Activated CD4-positive, alpha-beta T cell treated with anti-CD3 and anti-CD28 coated beads for 24 hours (primary cell): ENCODE measurements at places on chromosomes 11 and 22.

GRCh38 chr11:62540804-62541701 is 5.6 kb downstream of the AHNAK start:
- DNase-seq, result no peak

DNA sequence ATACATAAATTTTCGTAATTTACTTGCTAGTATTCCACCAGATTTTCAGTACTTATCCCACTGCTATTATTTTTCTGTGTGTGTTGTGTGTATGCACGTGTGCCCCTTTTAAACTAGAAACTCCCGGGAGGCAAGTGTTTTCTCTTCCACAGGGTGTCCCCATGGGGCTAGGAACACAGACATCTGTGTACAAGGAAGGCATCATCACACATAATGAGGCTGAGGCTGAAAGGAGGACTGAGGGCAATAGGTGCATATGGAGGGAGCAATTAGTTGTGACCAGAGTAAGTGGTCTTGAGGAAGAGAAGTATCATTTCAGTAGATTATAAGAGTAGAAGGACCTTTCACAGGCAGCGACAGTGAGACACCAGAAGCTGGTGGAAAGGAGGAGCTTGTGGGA is 2.1 kb upstream of the DPAGT1 start:
- no peak for DNase-seq

GRCh38 chr22:38345782-38346181 is 28.5 kb upstream of the CSNK1E start:
- DNase-seq, result no peak

GRCh38 chr11:70207531-70208131 is 4.5 kb downstream of the FADD start:
- DNase-seq, result no peak

- DNase-seq, result no peak
Observed at GRCh38 chr11:75028724-75029123, 40.0 kb downstream of the NEU3 start.

GRCh38 chr11:330307-330693 is 9.6 kb upstream of the IFITM3 start:
- DNase-seq, result no peak

DNA sequence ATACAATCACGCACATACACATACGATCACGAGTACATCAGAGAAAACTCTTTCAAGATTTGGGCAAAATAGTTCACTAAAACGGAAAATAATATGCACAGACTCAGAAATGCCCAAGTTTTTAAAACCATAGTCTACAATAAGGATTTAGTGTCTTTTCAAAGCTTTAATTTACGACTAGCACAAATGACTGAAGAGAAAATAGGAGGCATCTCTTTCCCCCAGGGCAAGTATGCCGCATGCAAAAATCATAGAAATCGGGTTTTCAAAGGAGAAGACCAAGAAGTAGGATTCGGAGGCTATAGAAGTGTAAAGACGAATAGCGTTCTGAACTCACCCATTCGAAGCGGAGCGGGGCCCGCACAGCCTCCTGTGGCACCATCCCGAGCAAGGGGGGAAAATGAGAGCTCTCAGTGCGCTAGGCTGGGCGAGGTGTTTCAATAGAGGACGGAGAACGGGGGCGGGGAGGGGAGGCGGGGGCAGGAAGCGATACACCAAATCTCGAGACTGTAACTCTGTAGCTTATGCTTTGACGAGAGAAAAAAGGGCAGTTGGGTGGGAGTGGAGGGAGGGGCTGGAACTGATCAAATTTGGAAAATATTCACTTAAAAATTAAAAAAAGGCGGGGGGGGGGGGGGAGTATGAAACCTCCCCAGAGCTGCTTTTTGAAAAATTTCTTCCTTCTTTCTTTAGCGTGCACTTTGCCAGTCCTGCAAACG is 15.8 kb downstream of the BLID start:
- DNase-seq, result no peak

- no peak for DNase-seq
Observed at GRCh38 chr11:9691865-9692264, 28.0 kb downstream of the SWAP70 start.

DNA sequence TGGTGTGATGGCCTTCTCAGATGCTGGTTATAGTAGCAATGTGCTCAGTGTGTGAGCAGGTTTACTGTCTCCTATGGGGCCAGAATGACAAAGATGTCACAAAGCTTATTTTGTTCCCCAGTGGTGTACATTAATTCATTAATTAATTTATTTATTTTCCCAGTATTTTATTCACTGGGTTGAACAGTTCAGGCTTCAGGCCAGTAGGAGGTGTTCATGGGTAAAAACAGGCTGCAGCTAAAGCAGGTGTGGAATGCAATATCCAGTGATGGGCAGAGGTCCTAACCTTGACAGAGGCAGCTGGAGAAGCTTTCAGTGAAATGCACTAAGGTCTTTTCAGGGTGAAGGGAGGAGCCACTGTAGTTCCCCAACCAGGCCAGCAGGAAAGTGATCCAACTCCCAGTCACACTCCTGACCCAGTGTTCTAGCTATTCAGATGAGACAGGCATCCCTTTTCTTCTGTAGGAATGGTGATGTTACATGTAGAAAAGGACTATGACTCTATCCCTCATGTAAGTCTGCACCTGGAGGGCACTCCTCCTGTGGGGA is 7.8 kb upstream of the FANCF start:
- DNase-seq, result no peak

GRCh38 chr11:5291207-5291838 is 10.4 kb downstream of the OR51B4 start:
- DNase-seq, result no peak

GRCh38 chr22:50115693-50116092 is 25.9 kb downstream of the MOV10L1 start:
- no peak for DNase-seq

DNA sequence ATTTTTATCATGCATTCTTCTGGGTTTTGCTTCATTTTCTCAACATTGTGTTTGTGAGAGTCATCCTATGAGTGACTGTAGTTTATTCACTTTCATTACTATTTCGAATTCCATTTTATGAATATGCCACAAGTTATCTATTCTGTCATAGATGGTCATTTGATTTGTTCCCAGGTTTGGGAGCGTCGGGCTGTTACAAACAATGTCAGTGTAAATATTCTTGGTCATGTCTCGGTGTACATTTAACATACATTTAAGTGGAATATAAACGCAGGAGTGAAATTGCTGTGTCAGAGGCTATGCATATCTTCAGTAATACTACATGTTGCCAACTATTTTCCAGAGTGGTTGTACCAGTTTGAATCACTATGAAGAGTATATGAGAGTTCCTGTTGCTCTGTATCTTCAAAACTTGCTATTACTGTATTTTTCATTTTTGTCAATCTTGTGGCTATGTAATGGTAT is 2.4 kb downstream of the TRIM44 start:
- no peak for DNase-seq

DNA sequence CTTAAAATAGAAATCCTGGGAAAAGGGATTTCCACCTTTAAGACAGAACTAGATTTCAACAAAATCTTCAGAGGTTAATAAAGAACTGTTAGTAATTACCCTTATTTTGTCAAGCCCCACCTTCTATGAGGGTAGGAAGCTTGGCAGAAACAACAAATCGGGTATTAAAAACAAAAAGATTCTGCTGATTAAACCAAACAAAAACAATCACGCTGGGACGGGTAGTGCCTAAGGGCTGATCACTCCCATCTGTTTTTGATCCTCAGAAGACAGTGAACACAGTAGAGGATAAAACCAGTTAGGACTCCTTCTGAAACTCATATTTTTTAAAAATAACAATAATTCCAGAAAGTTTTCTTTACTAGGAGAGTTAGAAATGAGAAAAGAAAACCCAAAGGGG is 441.3 kb upstream of the API5 start:
- no peak for DNase-seq

- DNase-seq, result no peak
Observed at GRCh38 chr11:58905011-58905720, 34.1 kb upstream of the GLYATL1 start.

- DNase-seq, result no peak
Observed at GRCh38 chr11:64216879-64217278, 9.1 kb downstream of the TRPT1 start.

GRCh38 chr22:24096758-24097115 is 84.5 kb upstream of the SUSD2 start:
- no peak for DNase-seq

DNA sequence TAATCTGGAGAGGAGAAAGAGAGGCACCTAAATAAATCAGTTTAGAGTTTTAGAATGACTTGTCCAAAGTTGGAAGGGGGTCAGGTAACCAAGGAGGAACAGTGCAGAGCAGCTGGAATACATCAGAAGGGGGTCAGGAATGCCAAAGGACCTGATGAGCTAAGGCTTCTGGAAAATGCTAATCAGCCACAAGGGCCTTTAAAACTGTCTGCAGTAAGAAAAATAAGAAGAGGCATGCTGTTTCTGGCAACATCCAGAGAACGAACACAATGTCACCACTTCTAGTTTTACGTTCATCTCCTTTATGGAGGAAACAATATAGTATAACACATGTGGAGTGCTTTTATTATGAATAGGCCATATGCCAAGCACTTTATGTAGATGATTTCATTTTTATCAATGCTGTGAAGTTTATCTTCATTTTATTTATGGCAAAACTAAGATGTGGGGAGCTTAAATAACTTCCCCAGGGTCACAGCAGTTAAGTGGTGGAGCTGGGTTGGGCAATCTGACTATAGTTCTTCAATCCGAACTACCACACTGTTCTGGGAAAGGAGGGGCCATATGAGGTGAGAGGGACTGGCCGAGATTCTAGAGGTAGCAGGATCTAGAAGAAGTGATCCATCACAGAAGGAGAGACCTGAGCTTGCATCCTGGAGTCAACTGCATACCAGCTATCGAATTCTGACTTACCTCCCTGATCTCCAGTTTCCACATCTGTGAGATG is 22.6 kb downstream of the ACO2 start:
- DNase-seq, result no peak

DNA sequence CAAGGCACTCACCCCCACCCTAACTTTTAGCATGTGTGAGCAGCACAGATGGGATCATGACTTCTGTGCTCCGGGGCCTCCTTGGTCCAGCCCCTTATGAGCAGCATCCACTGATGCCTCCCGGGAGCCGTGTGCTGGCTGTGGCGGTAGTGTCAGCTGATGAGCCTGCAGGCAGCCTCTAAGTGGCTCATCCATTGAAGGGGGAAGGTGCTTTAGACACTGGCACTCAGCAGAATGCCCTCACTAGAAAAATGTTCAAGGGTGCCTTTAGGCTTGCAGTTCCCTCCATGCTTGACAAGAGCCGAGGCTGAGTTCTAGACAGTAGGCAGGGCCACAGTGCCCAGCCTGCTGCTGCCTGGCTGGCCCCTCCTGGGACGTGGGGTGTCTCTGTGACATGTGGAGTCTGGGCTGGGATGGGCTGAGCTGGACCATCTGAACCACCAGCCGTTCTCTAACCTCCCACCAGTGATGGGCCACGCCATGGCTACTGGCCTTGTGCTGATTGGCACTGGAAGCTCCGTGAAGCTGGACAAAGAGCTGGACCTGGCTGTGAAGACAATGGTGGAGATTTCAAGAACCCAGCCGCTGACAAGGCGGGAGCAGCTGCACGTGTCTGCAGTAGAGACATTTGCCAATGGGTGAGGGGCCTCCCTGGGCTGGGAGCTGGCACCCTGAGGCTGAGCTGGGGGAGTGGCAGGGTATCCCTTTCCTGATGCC is 5.8 kb downstream of the TTC38 start:
- DNase-seq, result no peak

GRCh38 chr11:25441421-25441820 is 890.5 kb upstream of the ANO3 start:
- DNase-seq, result no peak

GRCh38 chr11:65609229-65609628 is 4.8 kb downstream of the MAP3K11 start:
- DNase-seq, result no peak

- DNase-seq, result no peak
Observed at GRCh38 chr11:99425596-99425995, 404.8 kb downstream of the CNTN5 start.

GRCh38 chr11:116326146-116326545 is 446.6 kb downstream of the BUD13 start:
- DNase-seq, result no peak

- no peak for DNase-seq
Observed at GRCh38 chr22:47075568-47075967, 313.1 kb downstream of the TBC1D22A start.

DNA sequence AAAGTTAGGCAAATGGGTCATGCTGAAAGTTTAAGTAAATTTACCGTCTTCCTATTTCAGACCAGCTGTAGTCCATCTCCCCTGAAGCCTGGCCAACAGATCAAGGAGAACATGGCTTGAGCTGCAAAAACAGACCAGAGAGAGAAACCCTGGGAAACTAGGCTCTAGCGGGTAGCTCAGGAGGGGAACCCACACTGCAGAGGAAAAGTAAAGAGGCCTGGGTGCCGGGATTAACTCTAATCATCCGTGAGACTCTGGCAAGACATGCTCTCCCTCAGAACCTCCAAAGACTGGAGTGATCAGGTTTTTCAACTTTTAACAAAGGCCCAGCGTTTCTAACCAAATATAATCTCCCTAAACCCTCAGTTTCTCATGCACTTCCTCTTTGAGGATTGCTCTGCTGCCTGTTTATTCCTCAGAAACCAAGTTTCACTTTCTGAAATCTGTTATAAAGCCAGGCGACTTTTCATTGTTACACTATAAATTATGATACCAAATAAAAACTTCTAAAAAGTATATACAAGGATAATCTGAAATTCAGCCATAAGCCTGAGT is 67.5 kb downstream of the GAB2 start:
- no peak for DNase-seq

DNA sequence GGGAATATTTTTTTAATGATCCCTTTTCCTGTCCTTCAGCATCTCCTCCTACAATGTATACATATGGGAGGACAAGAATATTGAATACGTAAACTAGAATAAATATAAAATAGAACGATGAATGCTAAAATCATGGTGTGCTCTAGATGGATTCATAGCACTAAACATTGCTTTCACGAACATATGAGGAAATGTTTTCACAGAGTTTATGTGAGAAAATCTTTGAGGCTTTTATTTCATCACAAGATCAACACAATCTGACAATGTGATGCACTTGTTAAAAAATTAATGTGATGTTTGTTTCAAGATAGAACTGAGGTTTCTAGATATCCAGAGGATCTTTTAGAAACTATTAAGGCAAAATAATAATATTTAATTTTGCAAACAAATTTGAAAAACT is 3.0 kb downstream of the CARD16 start:
- no peak for DNase-seq

GRCh38 chr11:98434296-98434695 is 586.5 kb upstream of the CNTN5 start:
- DNase-seq, result no peak

GRCh38 chr22:36493690-36494110 is 12.3 kb upstream of the TXN2 start:
- no peak for DNase-seq

GRCh38 chr11:47264521-47264920 is 5.4 kb upstream of the MADD start:
- DNase-seq, result no peak

DNA sequence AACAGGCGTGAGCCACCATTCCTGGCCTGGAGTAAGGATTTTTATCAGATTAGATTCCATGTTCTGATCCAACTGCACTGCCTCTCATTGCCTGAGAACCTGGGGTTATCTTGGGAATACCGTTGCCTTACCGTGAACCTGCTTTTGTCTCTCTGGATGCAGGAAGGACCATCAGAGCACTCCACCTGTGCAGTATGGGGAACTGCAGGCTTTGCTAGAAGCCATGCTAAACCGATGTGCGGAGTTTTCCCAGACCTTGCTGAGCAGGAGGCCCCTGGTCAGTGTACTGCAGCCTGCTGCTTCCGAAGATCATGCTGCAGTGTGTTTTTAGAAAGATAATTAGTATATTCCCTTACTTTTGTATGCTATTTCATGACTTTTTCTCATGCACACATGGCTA is 43.6 kb downstream of the MEI1 start:
- no peak for DNase-seq

GRCh38 chr11:59225017-59225416 is 12.3 kb upstream of the MPEG1 start:
- DNase-seq, result no peak

GRCh38 chr11:83521647-83522596 is 235.8 kb upstream of the CCDC90B start:
- DNase-seq, result no peak
